Small intestine (tissue), 16 donors: ENCODE measurements at places on chromosomes 12 and 14.

DNA sequence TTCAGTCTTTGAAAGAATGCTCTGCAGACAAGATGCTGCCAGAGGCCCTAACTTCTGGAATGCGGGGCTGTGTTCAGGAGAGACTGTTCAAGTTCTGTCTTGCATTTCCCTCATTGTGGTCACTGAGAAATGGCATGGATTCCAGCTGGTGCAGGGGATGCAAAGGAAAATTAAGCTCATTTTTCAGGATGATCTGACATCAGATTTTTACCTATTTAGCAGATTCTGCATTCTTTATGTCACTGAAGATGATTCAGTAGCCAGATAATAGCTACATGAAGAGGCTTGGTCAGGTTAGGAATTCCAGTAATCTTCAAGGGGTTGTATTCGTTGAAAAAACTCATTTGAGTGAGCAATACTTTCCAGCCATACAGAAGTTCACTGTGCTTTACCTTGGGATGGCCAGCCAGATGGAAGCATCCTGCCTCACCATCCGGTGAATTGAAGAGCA lies 16.1 kb upstream of the MFAP5 start:
- H3K4me3 ChIP-seq = no peak overlapping the region
- DNase-seq = no peak
- no peaks in the 10 kb centered on the region for H3K27me3 ChIP-seq
- H3K4me1 ChIP-seq = no peaks in the 10 kb centered on the region
- H3K27ac ChIP-seq = no peak overlapping the region

- H3K27ac ChIP-seq = no peak overlapping the region
- no peaks in the 10 kb centered on the region for H3K4me1 ChIP-seq
- no peak for DNase-seq
- no peaks in the 10 kb centered on the region for H3K36me3 ChIP-seq
- no peak overlapping the region for H3K4me3 ChIP-seq
- no peaks in the 10 kb centered on the region for H3K27me3 ChIP-seq
These were observed 11.4 kb upstream of the FOS start for GRCh38 chr14:75267141-75267721.

DNA sequence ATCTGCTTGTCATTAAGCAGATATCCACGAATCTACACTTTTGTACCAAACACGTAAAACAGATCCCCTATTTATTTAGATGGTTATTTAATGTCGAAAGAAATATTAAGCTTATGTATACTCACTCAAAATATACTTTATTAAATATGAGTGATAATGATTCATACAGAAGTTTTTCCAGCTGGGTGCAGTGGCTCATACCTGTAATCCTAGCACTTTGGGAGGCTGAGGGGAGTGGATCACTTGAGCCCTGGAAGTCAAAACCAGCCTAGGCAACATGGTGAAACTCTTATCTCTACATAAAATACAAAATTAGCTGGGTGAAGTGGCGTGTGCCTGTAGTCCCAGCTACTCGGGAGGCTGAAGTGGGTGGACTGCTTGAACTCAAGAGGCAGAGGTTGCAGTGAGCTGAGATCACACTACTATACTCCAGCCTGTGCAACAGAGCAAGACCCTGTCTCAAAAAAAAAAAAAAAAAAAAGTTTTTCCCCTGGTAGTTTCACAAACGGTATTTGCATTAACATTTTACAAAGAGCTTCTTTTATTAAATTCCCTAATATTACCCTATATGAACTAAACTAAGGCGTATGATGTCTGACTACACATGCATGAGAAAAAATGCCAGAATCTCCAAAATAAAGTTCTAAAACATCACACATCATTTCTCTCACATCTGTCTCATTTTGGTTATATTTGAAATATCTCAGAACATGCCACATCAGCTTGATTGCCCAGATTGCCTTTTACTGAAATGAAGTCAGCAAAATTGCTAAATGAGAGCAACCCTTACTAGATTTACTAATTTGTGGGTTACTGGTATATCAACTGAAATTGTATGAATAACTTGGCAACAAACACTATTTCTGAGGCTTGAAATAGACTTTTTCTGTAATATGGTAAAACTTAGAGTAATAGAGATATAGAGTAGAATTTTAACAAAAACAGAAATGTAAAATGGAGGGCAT lies 74.9 kb downstream of the PAWR start:
- H3K27ac ChIP-seq = no peak overlapping the region
- peaks cover 4% of the 10 kb centered on the region for H3K36me3 ChIP-seq
- no peaks in the 10 kb centered on the region for H3K4me1 ChIP-seq
- H3K4me3 ChIP-seq = no peak overlapping the region
- no peak for DNase-seq
- no peaks in the 10 kb centered on the region for H3K27me3 ChIP-seq

DNA sequence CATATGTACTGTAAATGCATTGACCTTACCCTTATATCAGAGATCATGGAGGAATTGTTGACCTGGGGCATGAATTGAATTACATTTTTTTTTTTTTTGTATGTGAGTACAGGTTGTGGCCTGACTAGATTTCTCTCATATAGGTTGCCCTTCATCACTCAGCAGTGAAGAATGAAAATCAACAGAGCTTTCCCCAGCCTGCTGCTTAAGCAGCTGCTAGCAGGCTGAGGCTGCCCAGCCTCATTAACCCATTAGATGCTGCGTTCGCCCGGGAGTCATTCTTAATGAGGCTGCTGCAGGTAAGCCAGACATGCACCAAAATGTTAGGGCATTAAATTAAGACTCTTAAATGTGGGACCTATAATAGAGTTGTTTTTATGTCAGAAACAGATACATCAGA lies 236.0 kb downstream of the ETNK1 start:
- H3K4me3 ChIP-seq = no peak overlapping the region
- H3K36me3 ChIP-seq = no peaks in the 10 kb centered on the region
- no peaks in the 10 kb centered on the region for H3K4me1 ChIP-seq
- H3K27ac ChIP-seq = no peak overlapping the region
- no peaks in the 10 kb centered on the region for H3K27me3 ChIP-seq
- no peak for DNase-seq

GRCh38 chr12:52084491-52085231 lies 5.2 kb downstream of the SMIM41 start:
- H3K4me3 ChIP-seq = no peak overlapping the region
- no peaks in the 10 kb centered on the region for H3K36me3 ChIP-seq
- no peaks in the 10 kb centered on the region for H3K27me3 ChIP-seq
- H3K27ac ChIP-seq = no peak overlapping the region
